NCI-H187 (cell line): ENCODE measurements at places on chromosomes 7 and 10.

- no peak for DNase-seq
These were observed 757.0 kb upstream of the C7orf33 start for GRCh38 chr7:147833557-147833956.

DNA sequence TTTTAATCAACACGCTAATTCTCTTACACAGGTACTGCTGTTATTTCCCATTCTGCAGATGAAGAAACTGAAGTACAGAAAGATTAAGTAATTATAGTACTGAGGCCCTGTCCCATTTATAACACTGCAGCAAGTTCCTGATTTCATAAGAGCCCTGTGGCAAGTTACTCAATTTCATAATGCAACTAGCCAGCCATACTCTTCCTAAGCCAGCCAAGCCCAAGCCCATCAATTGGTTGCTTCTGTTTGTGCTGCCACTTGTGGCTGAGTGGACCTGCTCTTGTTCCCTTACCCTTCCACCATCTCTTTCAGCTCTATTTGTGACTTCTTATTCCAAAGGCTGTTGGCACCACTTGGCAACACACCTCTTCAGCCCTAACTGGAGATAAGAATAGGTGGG lies 19.7 kb upstream of the PRPF18 start:
- DNase-seq, result no peak

DNA sequence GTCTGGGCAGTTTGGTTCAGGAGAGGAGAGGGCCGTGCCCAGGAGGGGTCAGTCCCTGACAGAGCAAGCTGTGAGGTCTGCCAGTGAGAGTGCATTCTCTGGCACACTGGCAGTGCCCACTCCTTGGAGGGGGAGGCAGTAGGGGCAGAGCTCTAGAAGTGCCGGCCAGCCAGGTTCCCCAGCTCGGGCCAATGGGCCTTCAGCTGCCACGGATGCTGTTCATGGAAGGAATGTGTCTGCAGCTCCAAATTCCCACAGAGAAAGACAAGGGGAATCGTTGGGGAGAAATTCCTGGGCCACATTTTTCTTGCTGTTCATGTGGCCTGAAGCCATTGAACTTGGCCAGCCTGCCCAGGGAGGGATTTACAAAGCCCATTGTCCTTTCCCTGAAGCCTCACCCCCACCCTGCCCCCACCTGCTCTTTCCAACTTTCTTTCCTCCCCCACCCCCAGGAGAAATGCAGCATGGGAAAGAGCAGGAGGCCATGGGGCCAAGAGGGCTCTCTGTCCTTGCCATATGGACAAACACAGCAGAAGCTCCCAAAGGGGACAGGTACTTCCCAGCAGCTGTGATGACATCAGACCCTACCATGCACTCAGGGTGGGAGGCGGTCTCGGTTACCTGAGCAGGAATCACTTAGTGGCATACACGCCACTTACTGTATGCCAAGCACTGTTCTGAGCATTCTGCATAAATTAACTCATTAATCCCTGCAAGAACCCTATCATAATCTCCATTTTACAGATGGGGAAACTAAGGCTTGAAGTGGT lies 70.7 kb downstream of the ARHGAP22 start:
- no peak for DNase-seq

DNA sequence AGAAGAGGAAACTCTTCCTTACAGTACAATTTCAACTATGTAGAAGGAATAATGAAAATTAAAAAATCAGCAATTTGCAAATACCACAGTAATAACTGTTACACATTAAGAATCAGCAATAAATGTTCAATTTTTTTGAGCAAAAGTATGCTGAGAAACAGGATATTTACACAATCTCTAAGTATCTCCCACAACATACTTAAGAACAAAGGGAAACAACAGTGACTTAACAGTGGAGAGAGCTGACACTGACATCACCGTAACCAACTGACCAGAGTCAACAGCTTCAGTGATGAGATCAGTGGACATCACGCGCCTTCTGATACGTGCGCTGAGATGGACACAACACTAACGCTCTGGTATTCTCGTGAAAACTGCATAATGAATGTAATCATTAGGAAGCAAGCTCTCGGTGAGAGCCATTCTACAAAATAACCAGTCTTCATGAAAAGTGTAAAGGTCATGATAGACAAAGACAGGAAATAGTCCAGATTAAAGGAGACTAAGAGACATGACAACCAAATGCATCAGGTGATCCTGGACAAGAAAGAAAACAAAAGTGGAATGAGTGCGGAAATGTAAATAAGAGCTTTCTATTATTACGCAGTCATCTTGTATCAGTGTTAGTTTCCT lies 82.6 kb downstream of the PIP4K2A start:
- DNase-seq, result no peak

- no peak for DNase-seq
These were observed 4.7 kb upstream of the CREB5 start for GRCh38 chr7:28407651-28408050.

GRCh38 chr10:6065835-6066234 lies 3.7 kb upstream of the IL2RA start:
- no peak for DNase-seq

- no peak for DNase-seq
These were observed 89.7 kb upstream of the CDK6 start for GRCh38 chr7:92925876-92926696.

DNA sequence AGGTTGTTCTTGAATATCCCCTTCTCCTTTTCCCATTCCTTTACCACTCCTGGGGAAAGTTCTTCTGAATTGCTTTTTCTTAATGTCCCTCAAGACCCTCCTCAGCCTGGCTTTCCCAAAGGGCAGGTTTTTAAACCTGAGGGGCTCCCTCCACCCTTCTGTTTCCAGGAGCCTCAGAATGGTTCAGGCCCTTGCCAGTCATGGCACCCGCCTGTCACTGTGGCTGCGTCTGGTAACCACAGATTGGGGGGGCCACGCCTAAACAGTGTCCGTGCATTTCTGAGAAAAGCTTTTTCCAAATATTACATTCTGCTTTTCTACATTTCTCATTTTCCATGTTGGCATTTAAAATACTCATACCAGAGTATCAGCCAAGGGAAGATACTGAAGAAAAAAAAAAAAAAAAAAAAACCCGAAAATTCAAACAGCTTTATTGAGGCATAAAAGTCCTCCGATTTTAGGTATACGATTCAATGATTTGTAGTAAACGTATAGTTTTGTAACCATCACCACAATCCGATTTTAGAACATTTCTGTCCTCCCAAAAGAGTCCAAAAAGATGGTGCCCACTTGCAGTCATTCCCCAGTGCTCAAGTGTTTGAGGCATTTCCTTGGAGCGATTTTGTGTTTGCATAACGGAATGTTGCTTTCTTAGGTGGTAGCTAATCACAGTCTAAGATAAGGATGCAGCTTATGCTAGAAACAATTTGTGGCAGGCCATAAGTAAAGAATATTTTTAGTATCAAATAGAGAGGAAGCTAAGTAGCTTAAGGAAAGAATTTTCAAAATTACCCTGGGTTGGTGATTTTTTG lies 22.1 kb downstream of the HKDC1 start:
- DNase-seq, result no peak

DNA sequence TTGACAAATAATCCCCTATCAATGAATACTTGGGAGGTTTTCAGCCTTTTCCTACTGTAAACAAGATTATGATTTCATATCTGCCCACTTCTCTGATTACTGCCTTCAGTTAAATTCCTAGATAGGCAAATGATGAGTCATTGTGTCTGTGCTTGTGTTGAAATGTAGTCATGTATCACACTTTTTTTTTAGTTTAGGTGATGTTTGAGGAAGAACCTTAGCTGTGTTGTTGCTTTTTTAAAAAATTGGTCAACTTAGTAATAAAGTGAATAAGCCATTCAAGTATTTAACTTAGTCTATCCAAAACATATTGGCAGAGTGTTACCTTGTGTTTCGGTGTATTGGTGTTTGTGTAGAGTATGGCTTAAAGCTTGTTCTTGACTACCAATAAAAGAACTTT lies 60.0 kb downstream of the WAC start:
- DNase-seq, result no peak

- DNase-seq, result no peak
These were observed 20.9 kb upstream of the DNAJB12 start for GRCh38 chr10:72375585-72375984.

GRCh38 chr7:2462731-2463130 lies 13.5 kb downstream of the GRIFIN start:
- no peak for DNase-seq
